ENCODE measurements at places on chromosomes 3 and 15.

- DNase-seq = no peak
These were observed 168.3 kb downstream of the NEK10 start for GRCh38 chr3:27200721-27201489.

- DNase-seq = no peak
These were observed 7.6 kb upstream of the PLA2G4F start for GRCh38 chr15:42163947-42164550.

DNA sequence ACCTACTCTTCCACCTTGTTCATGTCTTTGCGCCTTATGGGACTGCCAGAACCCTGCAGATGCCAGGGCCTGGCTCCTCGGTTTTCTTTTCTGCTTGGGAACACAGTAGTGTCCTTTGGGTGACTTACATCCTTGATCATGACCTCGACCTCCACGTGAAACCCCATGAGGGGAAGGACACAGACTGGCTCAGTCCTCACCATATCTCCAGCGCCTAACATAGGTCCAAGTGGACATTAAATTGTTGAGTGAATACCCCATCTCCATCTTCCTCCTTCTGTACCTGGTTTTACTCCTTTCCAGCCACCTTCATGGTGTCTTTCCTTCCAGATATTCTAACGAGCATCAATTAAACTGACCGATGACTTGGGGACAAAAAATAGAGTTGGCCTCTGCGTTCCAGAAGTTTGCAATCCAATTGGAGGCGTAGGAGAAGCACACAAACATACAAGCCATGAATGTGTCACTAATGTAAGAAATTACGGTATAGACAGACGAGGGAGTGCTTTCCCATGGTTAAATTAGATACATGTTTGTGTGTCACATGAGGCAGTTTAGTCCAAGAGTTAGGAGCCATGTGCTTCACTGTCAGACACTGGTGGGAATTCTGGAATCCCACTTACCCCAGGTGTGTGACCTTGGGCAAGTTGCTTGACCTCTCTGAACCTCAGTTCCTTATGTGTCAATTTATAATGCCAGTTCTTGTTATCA is 907 bp upstream of the HERC1 start:
- DNase-seq = no peak

DNA sequence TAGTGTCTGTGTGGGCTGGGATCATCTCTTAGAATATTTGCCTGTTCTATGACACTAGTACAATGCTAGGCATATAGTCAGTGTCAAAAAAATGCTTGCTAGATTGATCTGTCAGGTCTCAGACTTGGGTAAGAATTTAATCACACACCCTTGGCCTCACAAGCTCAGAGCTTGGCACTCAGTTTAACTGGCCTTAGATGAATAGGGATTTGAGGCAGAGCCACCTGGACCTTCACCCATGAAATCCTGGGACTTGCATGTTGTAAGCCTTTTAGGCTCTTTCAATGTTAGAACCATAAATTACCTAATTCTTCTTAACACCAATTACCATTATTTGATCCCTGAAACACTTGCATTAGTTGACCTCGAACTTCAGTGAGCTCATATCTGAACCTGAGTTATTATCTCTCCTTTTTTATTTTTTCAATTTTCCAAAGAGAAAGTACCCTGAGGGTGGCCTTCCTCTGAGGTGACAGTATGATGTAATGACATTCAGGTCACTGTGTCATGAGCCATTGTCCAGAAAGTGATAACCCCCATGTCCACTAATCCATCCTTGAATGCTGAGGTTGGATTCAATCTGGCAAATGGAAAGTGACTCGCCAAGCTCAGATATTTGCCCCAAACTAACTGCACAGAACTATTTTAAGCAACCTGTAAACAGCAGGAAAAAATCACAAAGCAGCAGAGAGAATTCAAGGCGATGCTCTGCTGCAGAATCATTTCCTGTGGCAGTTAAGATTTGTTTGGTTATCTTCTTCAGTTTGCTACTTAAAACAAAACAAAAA is 615.2 kb upstream of the NR2F2 start:
- DNase-seq = no peak

DNA sequence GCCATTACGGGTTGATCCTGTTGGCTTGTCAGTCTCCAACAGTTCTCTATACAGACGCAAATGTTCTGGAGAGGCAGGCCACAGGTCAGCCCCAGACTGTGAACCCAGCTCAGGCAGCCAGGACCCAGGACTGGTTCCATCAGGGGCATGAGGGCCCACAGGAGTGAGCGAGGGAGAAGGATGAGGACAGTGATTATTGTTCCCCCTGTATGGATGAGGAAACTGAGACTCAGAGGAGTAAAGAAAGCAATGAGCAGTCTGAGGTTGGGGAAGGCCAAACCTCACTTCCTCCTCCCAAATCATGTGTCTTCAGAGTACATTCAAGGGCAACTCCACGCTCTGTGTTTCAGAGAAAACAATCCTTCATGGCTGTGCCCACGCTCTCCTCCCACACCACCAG is 121.9 kb downstream of the RPLP1 start:
- no peak for DNase-seq

DNA sequence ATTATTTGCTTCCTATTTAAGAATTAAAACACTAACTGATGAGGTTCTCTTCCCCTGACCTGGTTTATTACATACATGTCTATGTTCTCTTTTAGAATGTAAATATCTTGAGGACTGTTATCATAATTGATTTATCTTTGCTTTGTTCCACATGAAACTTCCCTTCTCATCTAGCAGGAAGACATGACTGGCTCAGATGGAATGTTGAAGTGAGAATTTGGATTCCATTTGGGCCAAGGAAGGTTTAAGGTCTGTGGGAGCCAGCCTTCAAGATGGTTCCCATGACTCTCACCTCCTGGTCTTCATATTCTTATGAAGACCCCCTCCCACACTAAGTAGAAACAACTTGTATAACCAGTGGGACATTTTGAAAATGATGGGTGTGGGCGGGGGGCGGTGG is 222.2 kb upstream of the GADL1 start:
- DNase-seq = no peak

DNA sequence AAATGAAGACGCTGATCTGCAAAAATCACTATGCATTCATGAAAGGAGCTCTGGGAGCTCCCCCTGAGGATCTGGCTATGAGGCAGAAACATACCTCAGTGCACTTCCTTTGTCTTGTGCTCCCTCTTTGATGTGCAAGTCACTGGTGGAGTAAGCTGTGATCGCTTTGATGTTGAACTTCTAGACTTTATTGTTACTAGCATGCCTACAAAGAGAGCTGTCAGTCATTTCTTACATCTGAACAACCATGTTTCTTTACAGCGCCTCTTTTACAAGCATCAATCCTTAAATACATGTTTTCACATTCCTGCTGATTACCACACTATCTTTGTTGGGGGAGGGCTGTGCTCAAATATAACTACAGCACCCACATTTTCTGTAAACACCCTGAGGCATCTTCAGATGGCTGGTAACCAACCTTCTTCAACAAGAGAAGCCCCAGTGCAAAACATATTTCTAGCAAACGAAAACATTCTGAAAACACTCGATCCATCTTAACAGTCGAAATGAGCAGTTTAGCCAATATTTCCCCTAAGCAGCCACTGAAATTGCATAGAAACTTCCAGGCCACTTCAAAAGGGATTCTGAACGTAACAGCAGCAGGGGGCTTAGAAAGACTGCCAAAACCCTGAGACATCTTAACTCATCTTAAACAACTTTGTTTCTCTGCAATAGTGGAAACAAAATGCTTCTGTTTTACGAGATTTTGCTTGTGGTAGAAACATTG is 101.9 kb upstream of the ICE2 start:
- no peak for DNase-seq

- DNase-seq = no peak
These were observed 34.8 kb downstream of the KLF15 start for GRCh38 chr3:126322181-126322967.

DNA sequence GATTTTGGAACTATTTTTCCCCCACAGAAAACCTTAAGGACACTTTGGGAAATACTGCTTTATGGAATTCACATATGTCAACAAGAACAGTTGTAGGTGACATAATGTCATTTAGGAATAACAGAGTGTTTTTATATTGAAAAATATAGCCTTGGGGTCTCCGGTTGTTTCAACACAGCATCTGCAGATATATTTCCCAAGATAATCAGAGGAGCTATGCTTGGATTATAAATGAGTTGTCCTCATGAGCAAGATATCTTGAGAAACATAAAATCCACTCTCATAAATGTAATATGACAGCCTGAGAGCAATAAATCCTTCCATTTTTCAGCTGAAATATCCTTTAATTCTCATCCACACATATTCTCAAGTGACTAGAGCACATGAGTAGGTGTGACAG is 473.7 kb upstream of the LMCD1 start:
- no peak for DNase-seq

- DNase-seq = no peak
These were observed 56.5 kb downstream of the ST6GAL1 start for GRCh38 chr3:186986816-186987215.

DNA sequence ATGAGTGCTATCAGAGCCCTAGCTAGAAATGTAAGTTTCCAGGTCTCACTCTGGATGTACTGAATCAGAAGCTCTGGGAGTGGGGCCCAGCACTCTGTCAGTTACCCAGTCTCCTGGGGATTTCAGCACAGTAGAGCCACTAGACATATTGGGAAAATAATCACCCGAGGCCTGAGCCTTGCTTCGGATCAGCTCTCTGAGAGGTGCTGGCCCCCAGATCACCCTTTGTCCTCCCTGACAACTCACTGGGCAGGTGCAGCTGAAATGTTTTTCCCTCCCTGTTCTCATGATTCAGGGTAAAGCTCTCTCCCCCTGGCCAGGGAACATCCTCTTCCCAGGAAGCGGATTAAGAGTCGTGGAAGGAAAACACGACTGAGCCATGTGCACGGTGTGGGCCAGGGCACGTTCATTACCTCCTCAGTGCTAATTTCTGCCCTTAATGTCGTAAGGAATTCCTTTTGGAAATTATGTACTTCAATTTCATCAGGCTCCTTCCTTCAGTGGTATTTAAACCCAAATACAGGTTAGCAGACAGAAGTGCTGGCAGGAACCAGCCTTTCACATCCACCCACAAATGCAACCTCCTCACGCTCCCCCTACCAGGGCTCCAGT is 296.7 kb upstream of the LYSMD4 start:
- DNase-seq = no peak

DNA sequence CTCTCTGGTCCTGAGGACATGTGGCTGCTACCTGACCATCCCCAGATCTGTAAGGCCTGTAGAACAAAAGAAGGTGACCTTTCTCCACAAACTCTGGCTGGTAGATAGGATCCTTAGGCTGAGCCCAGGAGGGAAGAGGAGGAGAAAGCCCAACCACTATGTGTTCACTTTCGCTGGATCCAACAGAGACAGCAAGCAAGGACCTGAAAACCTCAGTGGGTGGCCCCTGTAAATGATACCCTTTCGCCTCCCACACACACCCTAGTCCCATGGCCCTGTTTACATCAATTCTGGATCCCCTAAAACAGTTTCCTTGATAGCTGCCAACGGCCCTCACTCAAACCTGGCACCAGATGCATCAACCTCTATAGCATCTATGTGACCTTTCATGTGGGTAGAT is 22.4 kb downstream of the CCDC12 start:
- DNase-seq = no peak

DNA sequence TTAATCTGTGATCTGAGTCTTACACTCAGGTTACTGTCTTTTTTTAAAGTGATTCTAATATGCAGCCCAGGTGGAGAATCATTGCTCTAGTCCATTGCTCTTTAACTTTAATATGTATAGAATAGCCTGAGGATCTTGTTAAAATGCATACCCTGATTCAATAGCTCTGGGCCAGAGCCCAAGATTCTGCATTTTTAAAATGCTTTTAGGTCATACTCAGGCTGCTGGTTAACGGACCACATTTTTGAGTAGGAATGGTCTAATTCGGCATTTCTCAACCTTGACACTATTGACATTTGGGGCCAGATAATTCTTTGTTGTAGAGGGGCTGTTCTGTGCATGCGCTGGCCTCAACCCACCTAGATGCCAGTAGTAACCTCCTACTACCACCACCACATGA is 20.9 kb upstream of the FSTL1 start:
- DNase-seq = no peak

GRCh38 chr3:83011481-83011880 is 1250.0 kb upstream of the GBE1 start:
- no peak for DNase-seq

Measured in SHP77 (cell line).